ENCODE measurements at places on chromosomes 13 and 19.
A peak's percentile ranks its signal among the peaks of the same experiment; 100 is the strongest.

DNA sequence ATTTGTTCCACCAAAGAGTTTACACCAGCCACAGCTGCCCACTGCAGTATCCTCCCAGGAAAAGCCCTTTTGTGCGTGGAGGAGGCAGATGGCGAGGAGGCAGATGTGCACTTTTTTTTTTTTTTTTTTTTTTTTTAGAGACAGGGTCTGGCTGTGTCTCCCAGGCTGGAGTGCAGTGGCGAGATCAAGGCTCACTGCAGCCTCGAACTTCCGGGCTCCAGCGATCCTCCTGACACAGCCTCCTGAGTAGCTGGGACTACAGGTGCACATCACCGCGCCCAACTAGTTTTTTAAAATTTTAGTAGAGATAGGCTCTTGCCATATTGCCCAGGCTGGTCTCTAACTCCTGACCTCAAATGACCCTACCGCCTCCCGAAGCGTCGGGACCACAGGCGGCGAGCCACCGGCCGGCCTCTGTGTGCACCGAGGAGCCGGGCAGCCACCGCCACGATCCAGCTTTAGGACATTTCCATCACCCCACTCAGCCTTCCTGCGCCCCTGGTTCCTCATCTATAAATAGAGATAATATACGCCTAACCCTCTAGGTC is 563 bp upstream of the PDCD5 start:
- DNase-seq: no peak

GRCh38 chr19:46159418-46160232 is 11.6 kb downstream of the IGFL2 start:
- no peak for DNase-seq

- DNase-seq: no peak
Observed at GRCh38 chr19:58010507-58010906, 7.9 kb upstream of the ZNF606 start.

- peak; percentile 76 for DNase-seq
Observed at GRCh38 chr13:25908366-25908765, 143.4 kb downstream of the SHISA2 start.

- no peak for DNase-seq
Observed at GRCh38 chr19:42397263-42398166, 7.4 kb upstream of the CNFN start.

GRCh38 chr13:101283782-101284181 is 132.5 kb downstream of the NALCN start:
- no peak for DNase-seq

DNA sequence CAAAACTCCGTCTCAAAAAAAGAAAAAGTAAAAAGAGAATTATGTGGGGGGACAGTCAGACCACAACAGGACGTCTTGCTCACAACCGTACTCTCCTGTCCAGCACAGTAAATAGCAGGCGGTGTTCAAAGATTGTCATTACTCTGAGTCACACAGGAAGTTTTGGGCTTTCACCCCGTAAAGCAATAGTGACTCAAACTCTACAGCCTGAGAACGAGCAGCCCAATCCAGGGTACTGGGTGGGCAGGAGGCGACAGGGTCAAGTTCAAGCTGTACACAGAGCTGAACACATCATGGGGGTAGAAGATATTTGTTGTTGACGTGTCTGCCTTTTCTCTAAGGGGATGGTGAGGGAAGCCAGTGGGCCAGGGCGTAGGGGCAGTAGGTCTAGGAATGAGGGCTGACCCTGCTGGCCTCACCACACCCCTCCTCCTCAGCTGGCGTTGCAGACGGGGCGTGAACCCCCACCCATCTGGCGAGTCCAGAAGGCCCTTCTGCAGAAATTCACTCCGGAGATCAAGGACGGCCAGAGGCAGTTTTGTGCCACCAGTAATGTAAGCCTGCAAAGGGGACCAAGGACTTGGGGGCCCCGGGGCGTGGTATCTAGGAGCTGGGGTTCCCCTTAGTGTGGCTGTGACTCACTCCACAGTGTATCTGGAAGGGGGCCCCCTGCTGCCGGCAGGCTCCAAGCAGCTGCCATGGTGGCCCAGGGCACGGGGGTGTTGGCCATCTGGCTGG is 23.3 kb downstream of the PRR12 start:
- DNase-seq: no peak

DNA sequence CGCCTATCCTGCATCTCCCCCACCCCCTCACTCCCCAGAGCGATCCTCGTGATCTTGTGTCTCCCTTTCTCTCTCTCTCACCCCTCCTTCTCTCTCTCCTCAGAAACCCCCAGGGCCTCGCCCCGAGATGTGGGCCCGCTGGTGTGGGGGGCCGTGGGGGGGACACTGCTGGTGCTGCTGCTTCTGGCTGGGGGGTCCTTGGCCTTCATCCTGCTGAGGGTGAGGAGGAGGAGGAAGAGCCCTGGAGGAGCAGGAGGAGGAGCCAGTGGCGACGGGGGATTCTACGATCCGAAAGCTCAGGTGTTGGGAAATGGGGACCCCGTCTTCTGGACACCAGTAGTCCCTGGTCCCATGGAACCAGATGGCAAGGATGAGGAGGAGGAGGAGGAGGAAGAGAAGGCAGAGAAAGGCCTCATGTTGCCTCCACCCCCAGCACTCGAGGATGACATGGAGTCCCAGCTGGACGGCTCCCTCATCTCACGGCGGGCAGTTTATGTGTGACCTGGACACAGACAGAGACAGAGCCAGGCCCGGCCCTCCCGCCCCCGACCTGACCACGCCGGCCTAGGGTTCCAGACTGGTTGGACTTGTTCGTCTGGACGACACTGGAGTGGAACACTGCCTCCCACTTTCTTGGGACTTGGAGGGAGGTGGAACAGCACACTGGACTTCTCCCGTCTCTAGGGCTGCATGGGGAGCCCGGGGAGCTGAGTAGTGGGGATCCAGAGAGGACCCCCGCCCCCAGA is 12.8 kb upstream of the TOMM40 start:
- no peak for DNase-seq

DNA sequence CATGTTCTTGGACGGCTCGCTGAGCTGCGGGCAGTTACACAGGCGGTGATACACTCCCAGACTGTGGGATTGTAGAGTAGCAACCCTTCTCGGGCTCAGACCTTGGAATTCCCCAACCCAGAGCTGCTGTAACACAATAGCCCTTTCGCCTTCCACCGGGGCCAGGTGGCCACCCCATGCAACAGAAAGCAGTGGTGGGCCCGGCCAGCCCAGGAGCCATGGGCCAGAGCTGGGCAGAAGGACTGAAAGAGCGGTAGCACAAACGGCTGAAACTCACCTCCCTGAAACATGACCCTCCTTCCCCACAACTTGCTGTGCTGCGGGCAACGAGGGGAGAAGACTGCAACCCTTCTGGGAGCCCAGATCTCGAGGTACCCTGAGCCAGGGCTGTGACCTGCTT is 429.0 kb downstream of the SLITRK1 start:
- no peak for DNase-seq

- no peak for DNase-seq
Observed at GRCh38 chr13:26813321-26813979, 52.9 kb upstream of the GPR12 start.

GRCh38 chr13:93502987-93503615 is 276.5 kb downstream of the GPC6 start:
- DNase-seq: no peak

DNA sequence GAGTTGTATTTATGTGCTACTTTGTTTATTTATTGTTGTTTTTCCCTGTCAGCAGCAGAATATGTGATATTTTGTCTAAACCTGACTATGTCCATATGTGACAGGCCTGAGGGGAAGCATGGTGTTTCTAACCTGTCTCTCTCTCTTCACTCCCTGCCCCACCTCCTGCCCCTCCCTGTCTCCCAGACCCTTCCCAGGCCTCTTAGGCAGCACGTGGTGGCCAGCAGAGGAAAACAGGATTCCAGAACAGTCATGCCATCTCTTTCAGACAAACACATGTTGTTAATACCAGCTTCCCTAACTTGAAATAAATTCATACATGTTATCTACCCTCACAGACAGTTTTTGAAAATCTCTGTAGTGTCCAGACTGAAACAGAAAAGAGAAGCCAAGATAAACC is 31.0 kb upstream of the ATP11A start:
- DNase-seq: no peak

Measured in right renal pelvis (tissue), 4 donors.